KBM-7 (cell line): ENCODE measurements at places on chromosomes 13 and 19.
A peak's percentile ranks its signal among the peaks of the same experiment; 100 is the strongest.

GRCh38 chr19:49210901-49211451 is 53.4 kb downstream of the TRPM4 start:
- no peak for DNase-seq

DNA sequence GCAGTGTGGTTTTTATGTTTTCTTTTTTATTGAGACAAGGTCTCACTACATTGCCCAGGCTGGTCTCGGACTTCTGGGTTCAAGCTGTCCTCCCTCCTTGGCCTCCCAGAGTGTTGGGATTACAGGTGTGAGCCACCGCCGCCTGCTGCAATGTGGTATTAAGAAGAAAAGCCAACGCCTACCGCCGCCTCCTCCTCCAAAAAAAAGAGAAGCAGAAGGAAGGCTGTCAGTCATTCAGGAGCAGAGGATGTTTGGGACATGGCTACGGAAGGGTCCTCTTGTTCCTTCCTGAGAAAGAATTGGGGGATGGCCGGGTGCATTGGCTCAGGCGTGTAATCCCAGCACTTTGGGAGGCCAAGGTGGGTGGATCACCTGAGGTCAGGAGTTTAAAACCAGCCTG is 1.2 kb downstream of the PPP1R37 start:
- DNase-seq, result no peak

DNA sequence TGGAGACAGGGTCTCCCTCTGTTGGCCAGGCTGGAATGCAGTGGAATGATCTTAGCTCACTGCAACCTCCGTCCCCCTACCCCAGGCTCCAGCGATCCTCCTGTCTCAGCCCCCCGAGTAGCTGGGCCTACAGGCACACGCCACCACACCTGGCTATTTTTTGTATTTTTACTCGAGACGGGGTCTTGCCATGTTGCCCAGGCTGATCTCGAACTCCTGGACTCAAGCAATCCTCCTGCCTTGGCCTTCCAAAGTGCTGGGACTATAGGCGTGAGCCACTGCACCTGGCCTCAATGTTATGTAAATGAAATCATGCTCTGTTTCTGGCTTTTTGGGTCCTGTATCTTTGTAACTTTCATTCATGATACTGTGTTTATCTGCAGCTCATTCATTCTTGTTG is 8.1 kb upstream of the ZNF579 start:
- no peak for DNase-seq

GRCh38 chr19:32630338-32630737 is 44.6 kb downstream of the ANKRD27 start:
- no peak for DNase-seq

DNA sequence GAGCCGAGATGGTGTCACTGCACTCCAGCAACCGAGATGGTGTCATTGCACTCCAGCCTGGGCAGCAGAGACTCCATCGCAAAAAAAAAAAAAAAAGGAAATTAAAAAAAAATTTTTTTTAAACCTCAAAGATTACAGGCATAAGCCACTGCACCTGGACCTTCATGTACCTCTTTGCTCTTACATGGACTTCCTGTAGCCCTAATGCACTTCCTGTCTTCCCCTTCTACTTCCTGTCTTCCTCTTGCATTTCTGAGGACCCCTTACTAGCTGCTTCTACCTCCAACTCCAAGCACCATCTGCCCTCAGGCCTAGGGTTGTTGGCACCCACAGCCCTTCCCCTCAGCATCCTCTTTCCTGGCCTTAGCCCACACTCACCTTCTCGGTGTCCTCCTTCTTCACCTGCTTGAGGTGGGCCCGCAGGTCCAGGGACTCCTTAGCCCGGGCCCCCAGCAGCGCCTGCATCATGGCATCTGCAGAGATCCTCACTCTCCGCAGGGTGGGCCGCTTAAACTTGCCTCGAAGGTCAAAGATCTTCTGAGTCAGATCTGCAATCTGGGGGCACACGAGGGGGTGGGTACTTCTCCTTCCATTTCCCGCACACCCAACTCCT is 3.8 kb downstream of the TNNI3 start:
- DNase-seq, result no peak

GRCh38 chr13:78786459-78786858 is 127.5 kb upstream of the OBI1 start:
- DNase-seq, result no peak

- DNase-seq, result peak; percentile 31
Measured at GRCh38 chr19:15283141-15283883, 49.0 kb downstream of the BRD4 start.

GRCh38 chr13:51885651-51886050 is 23.9 kb downstream of the CCDC70 start:
- no peak for DNase-seq

DNA sequence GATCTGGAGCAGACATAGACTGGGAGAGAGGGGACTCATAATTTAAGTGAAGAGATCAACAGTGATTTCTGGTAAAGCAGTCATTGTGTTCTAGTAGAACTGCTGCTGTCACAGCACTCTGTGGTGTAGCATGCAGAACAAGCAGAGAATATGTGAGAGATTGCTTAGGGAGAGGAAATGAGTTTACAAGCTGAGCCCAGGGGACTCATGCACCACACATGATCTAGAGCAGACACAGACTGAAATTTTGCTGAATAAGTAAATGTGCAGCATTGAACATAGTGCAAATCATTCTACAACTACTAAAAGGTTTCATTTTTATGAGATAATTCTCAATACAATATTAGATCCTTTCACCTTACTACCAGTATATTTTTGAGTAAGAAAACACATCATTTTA is 125.7 kb downstream of the MYO16 start:
- DNase-seq, result no peak

GRCh38 chr13:77699059-77699680 is 1.7 kb downstream of the SLAIN1 start:
- DNase-seq, result peak; percentile 9

- DNase-seq, result no peak
Measured at GRCh38 chr13:47903836-47904235, 97.2 kb downstream of the SUCLA2 start.

DNA sequence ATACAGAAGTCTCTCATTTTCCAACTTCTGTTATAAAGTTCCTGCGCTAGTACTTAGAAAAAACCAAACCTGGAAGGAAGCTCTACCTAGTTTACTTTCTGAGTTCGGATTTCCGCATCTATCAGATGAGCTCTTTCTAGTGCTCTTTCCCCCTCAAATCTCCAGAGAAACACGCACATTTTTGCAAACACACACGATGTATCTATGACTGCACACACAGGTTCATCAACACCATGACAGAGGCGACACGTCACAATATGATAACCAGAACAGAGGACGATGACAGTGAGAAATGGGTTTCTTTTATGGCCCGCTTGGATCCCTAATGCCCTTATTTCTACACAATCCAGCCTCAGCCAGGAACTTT is 629 bp upstream of the LRRC63 start:
- DNase-seq, result peak; percentile 57

GRCh38 chr13:68160466-68160865 is 930.3 kb upstream of the PCDH9 start:
- no peak for DNase-seq

DNA sequence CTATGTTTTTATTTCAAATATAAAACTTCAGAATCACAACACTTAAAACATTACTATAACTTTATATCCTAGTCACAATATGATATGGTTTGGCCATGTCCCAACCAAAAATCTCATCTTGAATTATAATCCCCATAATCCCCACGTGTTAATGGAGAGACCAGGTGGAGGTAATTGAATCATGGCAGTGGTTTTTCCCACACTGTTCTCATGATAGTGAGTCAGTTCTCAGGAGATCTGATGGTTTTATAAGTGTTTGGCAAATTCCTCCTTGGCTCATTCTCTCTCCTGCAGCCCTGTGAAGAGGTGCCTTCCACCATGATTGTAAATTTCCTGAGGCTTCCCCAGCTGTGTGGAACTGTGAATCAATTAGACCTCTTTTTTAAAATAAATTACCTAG is 307.6 kb downstream of the SPRY2 start:
- no peak for DNase-seq

DNA sequence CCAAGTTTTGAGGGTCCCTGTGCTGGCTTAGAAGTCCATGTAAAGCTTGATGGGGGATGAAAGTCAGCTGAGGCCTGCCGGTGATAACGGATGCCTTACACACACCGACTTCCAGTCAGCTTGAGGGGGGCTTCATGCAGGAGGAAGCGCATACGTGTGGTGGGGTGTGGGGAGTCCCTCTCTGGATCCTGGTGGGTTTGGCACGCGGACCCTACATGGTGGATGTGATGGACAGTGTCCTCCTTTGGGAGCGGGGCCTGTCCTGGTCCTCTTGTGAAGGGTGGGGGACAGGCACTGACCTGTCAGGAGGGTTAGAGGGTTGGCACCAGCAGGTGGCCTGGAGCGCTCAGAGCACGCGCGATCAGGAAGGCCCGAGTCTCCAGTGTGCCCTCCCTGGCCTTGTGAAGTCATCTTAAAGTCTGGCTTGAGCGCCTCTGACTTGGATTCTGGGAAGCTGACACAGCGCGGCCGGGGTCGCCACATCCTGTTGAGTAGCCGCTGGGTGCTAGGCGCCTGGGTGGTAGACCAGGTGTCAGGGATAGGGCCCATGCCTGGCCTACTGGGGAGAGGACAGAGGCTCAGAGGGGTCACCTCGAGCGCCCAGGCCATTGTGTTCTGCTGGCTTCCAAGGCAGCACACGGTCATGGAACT is 2.9 kb downstream of the DAZAP1 start:
- DNase-seq, result no peak

- no peak for DNase-seq
Measured at GRCh38 chr19:6035026-6035425, 57.1 kb upstream of the RANBP3 start.

DNA sequence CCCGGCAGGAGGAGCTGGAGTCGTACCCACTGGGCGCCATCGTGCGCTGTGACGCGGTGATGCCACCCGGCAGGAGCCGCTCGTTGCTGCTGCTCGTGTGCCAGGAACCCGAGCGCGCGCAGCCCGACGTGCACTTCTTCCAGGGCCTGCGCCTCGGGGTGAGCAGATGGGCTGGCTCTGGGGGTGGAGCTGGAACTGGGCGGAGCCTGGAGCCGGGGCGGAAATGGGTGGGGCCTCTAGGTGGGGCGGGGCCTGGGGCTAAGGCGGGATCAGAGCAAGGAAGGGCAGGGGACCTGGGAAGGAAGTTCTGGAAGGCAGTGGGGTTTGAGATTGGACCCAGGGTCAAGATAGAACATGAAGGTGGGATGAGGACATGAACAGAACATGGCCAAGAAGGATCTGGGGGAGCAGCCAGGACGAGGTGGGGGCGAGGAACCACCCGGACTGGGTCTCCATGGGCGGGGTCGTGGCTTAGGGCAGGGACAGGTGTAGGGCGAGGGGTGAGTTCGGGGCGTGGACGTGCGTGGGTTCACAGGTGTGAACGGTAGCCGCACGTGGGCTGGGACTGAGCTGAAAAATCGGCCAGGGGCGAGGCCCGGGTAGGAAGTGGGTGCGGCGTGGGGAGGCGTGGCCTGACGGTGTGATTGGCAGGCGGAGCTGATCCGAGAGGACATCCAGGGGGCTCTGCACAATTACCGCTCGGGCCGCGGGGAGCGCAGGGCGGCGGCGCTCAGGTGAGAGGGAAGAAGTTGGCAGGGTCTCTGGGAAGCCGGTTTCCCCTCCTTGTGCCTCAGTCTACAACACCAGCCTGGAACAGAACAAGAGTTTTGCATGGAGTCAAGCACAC is 4.7 kb downstream of the EPS8L1 start:
- peak; percentile 79 for DNase-seq

- DNase-seq, result no peak
Measured at GRCh38 chr19:17060802-17061201, 14.4 kb downstream of the HAUS8 start.

DNA sequence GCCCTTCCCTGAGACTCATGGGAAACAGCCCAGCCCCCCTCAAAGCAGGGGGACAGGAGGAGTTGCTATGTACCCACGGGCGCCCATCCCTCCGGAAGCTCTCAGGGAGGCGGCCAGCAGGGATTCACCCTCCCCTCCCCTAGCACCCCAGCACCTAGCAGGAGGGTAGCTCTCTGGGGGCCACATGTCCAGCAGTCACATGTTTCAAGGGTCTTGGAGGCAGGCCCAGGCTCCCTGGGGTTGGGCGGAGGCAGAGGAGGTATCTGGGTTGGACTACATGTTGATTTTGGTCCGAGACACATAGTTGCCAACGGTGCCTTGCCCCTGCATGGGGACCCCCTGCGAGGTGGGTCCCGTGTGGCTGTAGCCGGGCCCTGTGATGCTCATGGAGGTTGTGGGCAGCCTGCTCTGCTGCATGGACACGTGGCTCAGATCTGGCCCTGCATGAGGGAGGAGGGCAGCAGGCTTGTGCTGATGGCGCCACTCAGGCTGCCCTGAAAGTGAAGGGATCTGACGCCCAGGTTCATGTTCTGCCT is 7.0 kb upstream of the RNF6 start:
- no peak for DNase-seq

GRCh38 chr13:86862137-86862536 is 809.0 kb upstream of the SLITRK5 start:
- no peak for DNase-seq

DNA sequence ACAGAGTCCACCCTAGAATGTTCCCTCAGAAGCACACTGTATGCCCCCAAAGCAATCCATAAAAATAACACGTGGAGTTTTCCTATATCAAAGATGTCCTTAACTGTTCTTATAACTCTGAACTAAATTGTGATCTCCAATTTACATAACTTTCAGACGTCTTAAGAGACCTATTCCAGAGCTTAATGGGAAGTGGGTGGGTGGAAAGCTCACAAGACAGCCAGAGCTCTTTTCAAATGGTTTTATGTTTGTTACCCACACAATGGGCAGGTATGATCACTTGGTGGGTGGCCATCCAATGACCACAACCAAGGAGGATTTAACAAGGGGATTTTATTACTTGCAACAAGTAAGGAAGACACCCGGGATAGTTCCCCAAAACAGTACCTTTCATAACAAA is 81.7 kb downstream of the LRRC63 start:
- DNase-seq, result no peak

DNA sequence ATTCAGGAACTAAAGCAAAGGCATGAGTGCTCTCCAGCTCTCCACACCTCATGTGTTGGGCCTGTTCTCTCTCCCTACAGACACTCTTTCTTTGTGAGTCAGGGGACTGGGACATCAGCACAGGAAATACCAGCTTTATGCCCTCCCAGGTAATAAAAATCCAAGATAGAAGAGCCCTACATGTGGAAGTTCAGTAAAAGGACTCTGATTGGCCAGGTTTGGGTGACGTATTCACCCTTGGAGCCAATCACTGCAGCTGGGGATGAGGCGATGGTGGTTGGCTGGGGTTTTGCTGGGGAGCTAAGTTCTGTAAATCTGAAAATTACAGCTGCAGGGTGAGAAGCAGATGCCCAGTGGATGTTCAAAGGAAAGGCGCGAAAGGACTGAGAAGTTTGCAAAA is 32.5 kb downstream of the CCDC70 start:
- no peak for DNase-seq

- DNase-seq, result peak; percentile 34
Measured at GRCh38 chr13:95456815-95457214, 95.7 kb upstream of the CLDN10 start.

DNA sequence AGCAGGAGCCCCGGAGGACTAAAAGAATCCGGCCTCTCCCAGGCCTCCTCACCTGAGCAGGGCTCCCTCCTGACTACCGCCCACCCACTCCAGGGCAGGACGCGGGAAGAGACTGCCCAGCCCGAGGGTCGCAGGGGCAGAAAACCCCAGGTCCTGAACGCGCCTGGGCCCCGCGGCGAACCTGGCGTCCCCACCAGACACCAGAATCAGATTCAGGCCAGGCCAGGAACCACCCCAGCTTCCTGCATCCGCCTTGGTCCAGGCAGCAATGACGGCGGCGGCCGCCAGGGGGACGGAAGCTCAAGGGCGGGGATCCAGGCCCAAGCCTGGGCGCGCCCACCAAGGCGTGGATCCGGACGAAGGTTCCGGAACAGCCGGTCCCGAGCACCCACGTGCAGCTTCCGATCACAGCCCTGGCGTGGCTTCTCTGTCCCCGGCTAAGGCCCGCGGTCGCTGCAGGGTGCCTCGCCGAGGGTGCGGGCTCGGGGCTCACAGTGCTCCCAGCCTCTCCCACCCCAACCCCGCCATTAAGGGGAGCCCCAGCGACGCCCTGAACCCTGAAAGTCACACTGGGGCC is 3.6 kb downstream of the LGALS7 start:
- DNase-seq, result no peak
